ENCODE measurements at places on chromosomes 12 and 14.

DNA sequence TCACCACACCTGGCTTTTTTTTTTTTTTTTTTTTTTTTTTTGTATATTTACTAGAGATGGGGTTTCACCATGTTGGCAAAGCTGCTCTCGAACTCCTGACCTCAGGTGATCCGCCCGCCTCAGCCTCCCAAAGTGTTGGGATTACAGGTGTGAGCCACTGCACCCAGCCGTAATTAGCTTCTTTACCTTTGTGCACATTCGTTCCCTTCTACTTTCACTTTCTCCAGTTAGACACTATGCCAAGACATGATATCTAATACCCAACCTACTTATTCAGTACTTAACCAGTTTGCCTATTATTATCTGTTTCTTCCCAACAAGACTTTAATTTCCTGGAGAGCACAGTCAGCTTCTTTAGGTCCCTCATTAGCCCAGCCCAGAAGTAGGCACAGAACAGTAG lies 5.3 kb downstream of the STYK1 start:
- no peak for DNase-seq

DNA sequence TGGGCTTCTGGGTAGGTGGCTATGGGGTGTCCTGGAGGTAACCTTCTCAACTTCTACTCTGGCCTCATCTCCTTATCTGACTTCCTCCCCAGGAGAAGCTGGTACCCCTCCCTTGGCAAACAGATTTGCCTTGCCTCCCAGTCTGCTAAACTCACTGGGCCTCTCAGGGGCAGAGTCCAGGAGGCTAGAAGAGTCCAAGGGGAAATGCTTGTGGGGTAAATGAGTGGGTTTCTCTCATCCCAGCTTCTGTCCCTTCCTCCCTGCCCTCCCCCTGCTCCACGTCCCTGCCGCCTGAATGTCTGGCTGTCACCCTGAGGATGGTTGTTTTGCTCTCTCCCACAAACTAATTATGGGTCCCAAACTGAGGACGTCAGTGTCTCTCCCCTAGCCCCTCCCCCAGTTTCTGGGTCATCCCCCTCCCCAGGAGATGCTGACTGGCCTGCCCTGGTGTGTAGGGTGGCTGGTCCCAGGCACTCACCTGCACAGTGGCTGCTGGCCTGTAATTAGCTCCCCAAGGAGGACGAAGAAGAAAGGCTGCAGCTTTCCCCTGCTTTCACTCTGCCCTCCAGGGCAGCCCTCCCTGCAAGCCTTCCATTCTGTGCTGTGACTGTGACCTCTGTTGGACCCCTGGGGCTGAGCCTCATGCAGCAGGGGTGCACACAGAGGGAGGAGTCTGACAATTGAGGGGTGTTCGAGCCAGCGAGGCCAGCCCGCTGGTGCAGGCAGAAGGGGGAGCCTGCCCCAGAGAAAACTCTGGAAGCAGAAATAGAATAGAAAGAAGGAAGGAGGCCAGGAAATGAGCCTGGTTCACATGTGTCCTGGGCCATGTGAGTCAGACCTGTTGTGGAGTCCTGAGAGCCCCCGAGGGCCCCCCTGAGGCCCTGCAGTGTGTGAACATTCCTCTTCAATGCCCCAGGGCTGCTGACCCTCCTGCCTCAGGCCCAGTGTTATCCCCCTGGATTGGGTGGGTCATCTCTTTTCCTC lies at the start of gene LRP1-AS:
Gene LRP1-AS (minus strand): TSS at position 659 of the 984 bp plus-strand sequence.
- DNase-seq = peak; percentile 59

GRCh38 chr12:103468837-103469236 lies 26.9 kb downstream of the C12orf42 start:
- no peak for DNase-seq

DNA sequence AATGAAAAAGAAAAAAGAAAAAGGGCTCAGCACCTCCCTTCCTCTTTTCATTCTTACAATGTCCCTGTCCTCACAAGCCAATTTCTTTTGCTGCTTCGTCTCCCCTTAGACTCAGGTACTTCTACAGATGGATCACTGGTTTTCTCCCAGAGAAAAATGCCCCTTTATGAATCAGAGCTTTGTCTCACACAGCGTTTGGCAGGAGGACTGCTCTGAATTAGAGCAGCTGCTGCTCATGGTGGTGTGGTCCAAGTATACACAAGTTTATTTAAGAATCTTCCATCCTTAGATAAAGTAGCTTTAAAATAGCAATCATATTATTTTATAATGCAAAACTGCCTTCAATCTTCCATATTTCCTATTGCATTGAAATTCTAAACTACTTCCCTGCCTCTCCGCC lies 80.3 kb downstream of the SLC8A3 start:
- DNase-seq = no peak

- no peak for DNase-seq
Measured at GRCh38 chr12:1205512-1206060, 214.6 kb downstream of the ERC1 start.

- DNase-seq = no peak
Measured at GRCh38 chr14:89767861-89768268, 186.7 kb downstream of the EFCAB11 start.

GRCh38 chr12:3489057-3489456 lies 1.9 kb upstream of the PRMT8 start:
- no peak for DNase-seq

DNA sequence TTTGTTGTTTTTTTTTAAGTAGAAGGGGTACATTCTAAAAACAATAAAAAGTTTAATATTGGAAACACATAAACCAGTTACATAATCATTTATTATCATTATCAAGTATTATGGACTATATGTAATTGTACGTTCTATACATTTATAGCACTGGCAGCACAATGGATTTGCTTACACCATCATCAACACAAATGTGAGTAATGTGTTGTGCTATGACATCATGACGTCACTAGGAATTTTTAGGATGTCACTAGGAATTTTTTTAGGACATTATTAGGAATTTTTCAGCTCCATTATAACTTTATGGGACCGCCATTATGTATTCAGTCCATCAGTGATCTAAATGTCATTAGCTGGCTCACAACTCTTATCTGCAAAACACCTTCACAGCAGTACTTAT lies 126.8 kb upstream of the SYT10 start:
- DNase-seq = no peak

DNA sequence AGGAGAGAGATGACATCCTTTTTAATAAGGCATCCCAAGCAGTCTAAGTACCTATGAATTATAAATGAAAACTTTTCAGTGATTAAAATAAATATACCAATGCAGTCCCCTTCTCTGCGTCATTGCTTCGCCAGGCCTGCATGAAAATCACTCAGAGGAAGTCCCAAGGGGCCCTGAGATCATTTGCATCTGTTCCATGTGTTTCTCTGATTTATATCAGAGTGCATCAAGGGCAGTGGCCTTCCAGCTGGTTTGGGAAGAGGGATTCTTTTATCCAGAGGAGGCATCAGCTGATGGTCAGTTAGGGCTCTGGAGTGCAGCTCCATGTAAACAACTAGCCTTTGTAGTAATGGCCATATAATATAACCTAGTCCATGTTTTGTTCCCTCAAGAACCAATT lies 210.1 kb downstream of the RGS6 start:
- DNase-seq = no peak

DNA sequence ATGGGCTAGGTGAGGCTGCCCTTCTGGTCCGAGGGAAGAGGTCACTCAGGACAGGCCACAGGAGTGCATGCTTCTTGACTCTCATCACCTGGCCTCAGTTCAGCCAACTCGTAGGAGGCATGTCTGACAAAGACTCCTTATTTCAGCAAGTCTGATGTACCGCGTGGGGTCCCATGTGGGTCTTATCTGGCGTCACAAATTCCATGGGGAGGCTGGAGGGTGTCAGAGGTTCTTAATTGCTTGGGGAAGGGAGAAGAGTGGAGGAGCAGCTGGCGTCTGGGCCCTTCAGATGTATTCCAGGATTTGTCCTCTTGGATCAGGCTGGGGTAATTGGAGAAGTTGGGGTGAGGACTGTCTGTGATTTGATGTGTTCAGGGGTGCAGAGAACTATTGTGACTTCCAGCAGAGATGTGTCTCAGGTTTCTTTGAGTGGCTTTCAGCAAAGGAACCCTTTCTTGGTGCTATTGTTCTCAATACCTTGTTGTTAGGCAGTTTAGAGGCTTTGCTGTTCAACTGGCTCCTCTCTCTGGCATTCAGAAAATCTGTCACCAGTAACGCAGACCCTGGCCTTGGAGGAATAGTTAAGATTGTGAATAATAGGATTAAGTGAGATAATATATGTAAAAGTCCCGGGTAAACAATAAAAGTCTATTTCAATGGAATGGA lies 60.1 kb downstream of the SUSD6 start:
- no peak for DNase-seq

DNA sequence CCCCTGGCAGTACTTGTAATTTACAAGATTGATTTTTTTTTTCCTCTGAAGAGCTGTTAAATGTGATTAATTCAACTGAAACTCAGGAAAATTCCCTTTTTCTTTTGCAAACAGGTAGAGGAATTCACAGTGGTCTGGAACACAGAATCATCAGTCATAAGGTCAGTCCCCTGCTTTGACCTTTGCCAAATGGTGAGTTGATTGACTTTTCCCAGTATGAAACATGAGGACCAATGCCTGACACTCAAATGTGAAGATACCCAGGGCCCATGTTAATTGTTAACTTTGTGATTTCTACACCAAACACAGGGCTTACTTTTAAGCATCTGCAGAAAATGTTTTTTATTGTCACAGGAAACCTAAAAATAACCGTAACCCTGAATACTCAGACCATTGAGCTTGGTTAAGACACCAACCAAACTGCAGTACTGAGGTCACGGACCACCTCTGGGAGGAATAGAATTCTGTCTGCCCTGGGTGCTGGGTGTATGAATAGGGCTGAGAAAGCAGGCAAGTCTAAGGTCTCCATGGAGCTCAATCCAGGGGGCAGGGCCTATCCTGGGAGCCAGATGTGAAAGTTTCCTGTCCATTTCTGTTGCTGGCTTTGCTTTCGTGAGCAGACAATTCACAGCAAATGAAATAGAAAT lies 192.4 kb downstream of the TMX1 start:
- DNase-seq = no peak

DNA sequence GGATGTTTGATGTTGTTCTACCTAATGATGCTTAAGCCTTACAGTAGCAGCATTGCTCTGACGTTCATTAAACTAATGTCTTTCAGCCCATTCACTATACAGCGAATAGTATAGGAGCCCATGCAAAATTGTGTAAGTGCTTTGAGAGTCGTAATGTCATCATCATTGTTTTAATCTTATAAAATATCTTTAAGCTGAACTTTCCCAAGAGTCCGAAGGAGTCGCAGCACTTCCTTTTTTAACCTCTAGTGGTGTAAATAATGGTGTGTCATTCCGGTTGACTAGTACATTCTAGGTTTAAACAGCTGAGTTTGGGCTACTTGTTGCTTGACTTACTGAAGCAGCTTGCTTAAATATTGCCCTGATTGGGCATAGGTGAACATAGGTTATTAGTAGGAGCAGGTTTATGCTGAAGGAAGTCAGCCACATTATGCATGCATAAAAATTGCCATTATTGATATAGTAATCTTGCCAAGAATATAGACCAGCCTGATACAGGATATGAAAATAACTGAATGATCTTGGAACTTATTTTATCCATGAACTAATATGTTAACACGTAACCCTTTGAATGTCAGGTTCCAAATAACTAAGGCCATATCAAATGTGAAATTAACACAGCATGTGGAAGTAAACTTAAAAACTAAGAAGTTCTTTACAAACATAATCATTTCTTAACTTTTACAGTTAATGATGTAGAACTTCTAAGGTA lies 2.6 kb downstream of the WNK1 start:
- DNase-seq = no peak

GRCh38 chr12:122944605-122945592 lies 21.4 kb downstream of the ABCB9 start:
- no peak for DNase-seq

DNA sequence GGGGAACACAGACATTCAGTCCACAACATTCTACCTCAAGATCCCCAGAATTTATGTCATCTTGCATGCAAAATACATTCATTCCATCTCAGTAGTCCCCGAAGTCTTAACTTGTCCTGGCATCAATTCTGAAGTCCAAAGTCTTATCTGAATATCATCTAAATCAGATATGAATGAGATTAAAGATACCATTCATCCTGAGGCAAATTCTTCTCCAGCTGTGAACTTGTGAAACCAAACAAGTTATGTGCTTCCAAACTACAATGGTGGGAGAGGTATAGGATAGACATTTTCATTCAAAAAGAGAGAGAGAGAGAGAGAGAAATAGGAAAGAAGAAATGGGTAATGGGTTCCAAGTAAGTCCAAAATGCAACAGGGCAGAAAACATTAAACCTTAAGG lies 390.6 kb downstream of the DPF3 start:
- DNase-seq = no peak

DNA sequence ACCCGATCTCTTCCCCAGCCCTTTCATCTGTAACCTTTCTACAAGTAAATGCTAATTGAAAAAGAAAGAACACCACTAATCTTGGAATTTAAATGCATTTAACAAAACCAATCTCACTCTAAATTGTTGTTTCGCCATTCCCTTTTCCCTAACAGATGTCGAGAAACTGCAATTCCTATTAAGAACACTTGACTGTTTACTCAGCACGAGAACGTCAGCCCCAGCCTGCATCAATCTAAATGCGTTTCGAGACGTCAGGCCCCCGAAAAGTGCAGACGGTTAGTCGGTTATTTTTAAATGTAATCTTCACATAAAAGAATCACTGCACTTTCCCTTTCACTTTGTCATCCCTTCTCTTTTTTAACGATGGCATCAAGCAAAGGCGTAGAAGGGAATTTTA lies 837.6 kb downstream of the VRK1 start:
- DNase-seq = no peak

- DNase-seq = no peak
Measured at GRCh38 chr12:55676707-55677106, 31.0 kb downstream of the ITGA7 start.

DNA sequence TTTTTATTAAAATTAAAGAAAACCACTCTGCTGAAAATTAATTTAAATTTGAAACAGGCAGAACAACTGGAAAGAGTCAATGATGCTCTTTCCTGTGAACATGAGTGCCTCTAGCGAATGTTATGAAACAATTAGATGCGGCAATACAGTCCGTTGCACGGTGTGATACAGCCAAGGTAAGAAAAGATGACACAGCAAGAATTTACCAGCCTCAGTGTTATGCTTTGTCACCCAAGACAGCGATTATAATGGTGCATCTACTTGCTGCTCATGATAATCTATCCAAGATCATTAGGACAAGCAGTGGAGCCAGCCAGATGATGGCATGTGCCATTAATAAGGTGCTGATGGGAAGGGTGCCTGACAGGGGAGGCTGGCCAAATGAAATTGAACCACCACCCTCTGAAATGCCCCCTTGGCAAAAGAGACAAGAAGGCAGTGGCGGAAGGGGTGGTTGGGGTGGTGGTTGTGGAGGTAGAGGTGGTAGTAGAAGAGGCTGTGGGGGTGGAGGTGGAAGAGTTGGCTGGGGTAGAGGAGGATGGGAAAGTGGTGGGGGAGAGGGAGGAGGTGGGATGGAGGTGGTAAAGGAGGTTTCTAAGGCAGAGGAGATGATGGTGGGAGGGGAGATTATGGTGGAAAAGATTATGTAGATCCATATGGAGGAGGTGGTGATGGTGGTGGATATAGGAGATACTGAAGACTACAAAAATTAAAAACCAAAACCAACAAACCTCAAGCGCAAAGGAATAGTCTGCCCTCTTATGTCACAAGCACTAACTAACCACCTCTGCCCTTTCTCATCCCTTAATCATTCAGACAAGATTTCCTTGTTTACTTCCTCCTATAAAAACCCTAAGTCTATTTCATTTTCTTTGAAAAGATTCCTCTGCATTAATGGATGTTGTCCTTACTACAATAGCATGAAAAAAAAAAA lies 4.0 kb upstream of the RESF1 start:
- no peak for DNase-seq

- no peak for DNase-seq
Measured at GRCh38 chr12:60872219-60872618, 1276.4 kb downstream of the SLC16A7 start.

GRCh38 chr12:51897181-51897580 lies 9.3 kb downstream of the ANKRD33 start:
- no peak for DNase-seq

All from ovary (tissue), 10 donors.